ENCODE measurements at places on chromosomes 13 and 19. TPM values are rescaled to one million over a fixed set of nuclear protein-coding genes. Genes with fewer than 3 reads are reported as not detected.
A peak's percentile ranks its signal among the peaks of the same experiment; 100 is the strongest.

Gene IRGC
- not detected for total RNA-seq

Gene MISP3
- 2.4 TPM for total RNA-seq

Gene GIPR
- total RNA-seq = 14.7 TPM

- no peak for DNase-seq
Observed at GRCh38 chr13:106095919-106096318, 439.5 kb downstream of the EFNB2 start.

- DNase-seq = no peak
Observed at GRCh38 chr19:44692379-44692721, 6.6 kb upstream of the CEACAM16 start.

GRCh38 chr19:2142173-2142829 lies 9.1 kb downstream of the AP3D1 start:
- DNase-seq = no peak

- DNase-seq = peak; percentile 57
Observed at GRCh38 chr19:799076-799881, 2.0 kb downstream of the PTBP1 start.

Measured in activated CD8-positive, alpha-beta memory T cell treated with anti-CD3 and anti-CD28 coated beads, Interleukin-2, amount 10 ng/mL, durations not matched to agents 7 days and 5 days (primary cell).